ENCODE measurements at places on chromosomes 16 and 17.

GRCh38 chr16:82345318-82345717 is 175.3 kb upstream of the MPHOSPH6 start:
- DNase-seq: no peak

DNA sequence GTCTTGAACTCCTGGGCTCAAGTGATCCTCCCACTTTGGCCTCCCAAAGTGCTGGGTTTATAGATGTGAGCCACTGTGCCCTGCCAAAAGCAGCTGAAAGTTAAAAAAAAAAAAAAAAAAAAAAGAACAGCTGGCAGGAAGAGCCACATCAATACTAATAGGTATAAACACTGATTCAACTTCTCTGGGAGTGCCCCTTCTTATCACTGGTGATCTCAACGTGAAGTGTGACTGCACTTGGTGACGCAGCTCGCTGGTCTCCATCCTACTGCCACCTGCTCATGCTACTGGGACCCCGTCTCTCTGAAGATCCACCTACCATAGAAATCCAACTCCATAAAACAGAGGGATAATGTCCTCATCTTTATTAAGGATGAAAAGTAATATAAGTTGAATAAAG is 40.8 kb downstream of the RNF157 start:
- no peak for DNase-seq

DNA sequence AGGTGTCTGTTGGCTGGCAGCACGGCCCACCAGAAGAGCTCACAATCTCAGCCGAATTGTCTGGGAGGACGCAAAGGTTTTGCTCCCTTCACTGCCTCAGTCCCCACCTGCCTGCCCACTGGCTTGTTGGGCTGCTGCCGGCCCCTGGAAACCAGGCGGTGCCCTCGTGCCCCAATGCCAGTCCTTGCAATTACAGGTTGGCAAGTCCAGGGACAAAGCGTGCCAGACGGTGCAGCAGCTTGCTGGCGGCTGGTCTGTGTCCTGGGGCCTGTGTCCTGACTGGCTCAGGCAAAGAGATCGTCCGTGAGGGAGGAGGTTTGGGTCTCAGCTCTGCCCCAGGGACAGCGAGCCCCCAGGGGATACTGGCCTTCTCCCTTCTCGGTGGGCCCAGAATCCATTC is 24.6 kb upstream of the SPNS2 start:
- no peak for DNase-seq

- DNase-seq: no peak
Measured at GRCh38 chr17:71118039-71118438, 948.7 kb downstream of the KCNJ2 start.

- no peak for DNase-seq
Measured at GRCh38 chr17:61343576-61343975, 56.1 kb upstream of the TBX2 start.

DNA sequence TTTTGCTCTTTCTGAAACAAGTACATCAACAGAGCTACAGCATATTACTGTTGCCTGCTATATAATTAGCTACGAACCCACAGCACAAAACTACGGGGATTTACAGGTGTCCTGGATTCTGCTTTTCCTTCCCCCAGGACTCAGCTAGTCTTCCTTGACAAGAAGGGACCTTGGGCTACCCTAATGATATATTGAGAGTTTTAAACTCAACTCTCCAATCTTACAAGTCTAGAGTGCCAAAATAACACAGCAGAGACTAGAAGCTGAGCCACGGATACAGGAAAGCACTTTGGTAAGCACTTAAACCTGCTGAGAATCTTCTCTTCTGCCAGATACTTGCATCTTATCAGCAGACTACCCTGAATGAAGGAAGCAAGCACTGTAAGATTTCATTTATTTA is 161.4 kb upstream of the C17orf78 start:
- DNase-seq: no peak

DNA sequence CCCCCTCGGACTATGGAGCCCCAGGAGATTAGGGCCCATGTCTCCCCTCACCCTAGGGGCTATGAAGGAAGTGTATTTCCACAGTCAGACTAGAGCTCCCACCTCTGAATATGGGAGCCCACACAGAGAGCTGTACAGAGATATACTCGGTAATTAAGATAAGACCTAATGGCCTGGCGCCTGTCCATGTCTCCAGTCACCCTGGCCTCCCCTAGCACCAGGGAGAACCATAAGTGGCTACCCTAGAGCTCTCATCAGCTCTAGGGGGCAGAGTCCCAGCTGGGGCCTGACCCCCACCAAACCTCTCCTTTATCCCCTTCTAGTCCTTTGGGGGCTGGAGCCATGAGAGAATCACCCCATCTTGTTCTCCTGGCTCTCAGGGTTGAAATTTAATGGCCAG is 2.4 kb downstream of the TMEM101 start:
- DNase-seq: no peak

DNA sequence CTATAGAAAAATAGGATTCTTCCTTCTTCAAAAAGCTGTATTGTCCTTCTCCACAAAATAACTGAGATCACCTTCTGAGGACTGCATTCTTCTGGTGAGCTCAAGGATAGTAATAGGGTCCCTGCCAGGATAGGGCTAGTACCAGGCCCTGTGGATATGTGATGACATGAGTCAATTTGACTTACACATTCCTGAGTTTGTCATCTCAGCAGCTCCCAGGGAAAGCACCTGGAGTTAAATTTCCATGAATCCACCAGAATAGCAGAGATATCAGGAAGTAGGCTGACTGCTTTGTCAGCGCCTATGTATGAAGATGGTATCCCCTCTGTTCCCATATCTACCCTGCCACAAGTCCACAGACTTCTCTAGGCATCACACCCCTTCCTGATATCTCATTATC is 225.8 kb downstream of the PMP22 start:
- no peak for DNase-seq

GRCh38 chr16:5643855-5644531 is 546.4 kb upstream of the EEF2KMT start:
- no peak for DNase-seq

DNA sequence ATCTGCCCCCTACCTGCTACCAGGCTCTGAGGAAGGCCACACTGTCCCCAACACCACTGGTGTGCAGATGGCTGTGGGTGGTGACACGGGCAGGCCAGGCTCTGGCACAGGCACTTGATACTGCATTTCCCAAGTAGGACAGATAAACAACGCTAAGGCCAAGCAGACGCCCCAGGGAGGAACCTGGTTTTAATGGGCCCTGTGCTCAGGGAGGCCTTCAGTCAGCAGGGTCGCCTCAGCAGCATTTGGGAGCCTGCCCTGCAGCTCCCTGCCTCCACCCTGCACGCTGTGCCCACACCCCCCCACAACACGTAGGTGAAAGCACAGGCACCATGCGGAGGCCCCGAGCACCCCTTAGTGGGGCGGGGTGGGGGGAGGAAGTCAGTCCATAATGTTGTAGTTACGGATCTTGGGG is 3.3 kb upstream of the FASN start:
- DNase-seq: no peak

GRCh38 chr17:77664097-77664729 is 294.3 kb upstream of the TNRC6C start:
- no peak for DNase-seq

- no peak for DNase-seq
Measured at GRCh38 chr16:84739349-84740124, 39.7 kb downstream of the USP10 start.

- DNase-seq: no peak
Measured at GRCh38 chr17:49349541-49349940, 12.5 kb downstream of the ZNF652 start.

DNA sequence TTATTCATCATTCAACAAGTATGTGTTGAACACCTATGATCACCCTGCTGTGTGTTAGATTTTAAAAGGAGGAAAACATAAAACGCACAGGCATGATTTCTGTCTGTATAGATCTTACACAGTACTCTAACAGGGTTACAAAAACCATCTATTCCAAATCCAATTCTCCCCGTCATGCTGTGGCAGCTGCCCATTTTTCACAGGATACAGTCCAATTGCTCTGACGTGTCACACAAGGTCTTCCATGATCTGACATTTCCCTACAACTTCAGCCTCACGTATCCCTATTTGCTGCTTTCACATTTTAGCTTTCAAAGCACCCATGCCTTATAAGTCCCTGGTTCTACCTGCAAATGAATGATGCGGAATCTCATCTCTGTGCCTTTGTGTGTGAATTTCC is 67.0 kb upstream of the CNTNAP4 start:
- DNase-seq: no peak

GRCh38 chr17:31570951-31571892 is 179.7 kb downstream of the RAB11FIP4 start:
- no peak for DNase-seq

DNA sequence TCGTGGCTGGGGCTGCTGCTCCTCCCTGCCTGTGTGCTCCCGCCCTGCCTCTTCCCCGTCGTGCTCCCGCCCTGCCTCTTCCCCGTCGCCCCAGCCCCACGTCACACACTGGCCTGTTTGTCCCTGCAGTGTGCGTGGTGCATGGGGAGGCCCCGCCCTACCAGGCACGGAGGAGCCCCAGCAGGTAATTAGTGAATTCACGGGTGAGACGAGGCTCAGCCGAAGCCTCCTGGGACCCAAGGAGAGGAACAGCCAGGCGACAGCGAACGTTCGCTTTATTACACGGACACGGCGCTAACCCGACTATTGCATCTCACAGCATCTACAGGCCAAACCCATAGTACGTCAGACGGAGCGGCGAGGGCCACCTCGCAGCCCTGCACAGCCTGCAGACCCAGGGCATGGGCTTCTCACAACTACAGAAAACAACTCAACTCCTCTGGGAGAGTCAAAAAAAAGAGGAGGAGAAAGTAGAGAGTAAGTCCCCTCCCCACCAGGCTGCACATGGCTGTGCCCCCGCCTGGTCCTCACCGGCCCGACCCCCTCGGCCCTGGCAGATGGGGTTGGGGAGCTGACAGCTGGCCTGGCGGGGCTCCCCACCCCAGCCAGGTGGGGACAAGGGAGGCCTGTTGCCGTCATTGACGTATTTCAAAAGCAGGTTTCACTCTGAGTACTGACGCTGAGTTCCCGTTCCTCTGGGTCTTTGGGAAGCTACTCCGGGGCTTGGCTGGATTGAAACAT is 4.3 kb upstream of the PABPN1L start:
- DNase-seq: no peak

DNA sequence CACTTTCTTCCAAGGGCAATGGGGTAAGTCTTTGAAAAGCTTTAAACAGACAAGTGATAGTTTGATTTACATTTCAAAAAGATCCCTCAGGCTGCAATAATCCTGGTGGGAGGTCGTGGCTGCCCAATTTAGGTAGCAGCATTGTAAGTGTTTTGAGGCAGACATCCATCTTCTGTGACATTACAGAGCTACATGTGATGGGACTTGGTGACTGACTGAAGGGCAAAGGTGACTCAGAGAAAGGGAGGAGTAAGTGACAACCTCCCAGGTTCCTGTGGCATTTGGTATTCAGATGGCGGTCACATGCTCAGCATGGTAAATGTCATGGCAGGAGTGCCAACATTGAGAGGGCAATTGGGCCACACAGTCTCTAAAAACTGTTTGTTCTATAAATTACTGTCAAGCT is 26.5 kb downstream of the STAT3 start:
- no peak for DNase-seq

- DNase-seq: no peak
Measured at GRCh38 chr16:82626791-82627261, at the start of gene CDH13. Gene CDH13, plus strand, starts transcription at chr16:82626969.

DNA sequence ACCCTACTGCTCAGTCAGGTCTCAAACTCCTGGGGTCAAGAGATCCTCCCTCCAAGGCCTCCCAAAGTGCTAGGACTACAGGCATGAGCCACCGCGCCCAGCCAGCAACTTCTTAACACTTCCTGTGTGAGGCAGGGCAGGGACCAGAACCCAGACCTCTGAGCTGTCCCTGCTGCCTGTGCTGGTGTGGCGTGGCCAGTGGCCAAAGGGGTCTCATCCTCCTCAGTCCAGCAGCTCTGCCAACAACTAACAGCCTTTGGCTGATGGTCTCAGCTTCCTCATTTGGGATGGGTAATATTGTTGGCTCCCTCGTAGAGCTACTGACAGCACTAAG is 1.4 kb upstream of the LLGL1 start:
- no peak for DNase-seq

DNA sequence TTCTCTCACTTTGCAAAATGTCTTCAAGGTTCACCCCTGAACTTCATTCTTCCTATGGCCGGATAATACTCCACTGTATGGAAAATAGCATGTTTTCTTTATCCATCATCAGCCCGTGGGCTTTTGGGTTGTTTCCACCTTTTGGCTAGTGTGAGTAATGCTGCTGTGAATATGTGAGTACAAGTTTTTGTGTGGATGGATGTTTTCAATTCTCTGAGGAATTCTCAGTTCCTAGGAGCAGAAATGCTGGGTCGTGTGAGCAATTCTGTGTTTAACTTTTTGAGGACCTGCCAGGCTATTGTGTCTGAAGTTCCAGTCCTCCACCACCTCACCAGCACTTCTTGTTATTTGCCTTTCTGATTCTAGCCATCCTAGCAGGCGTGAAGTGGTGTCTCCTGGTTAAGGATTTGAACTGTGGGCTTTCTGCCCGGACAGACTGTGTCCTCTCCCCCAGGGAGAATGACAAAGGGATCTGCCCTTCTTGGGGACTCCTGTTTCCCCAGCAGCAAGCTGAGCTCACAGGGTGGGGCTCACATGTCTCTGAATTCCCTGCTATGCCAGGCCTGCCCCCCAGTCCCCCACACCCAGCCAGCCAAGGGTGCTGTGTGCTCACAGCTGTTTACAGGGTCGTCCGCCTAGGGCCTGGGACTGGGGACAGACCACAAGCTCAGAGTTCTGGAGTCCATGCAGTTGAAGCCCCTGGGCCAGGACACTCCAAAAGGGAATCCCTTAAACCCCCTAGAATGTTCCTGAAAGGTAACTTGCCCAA is 92.2 kb upstream of the CIBAR2 start:
- DNase-seq: no peak

- peak; percentile 34 for DNase-seq
Measured at GRCh38 chr17:42221886-42222745, 27.8 kb upstream of the GHDC start.

DNA sequence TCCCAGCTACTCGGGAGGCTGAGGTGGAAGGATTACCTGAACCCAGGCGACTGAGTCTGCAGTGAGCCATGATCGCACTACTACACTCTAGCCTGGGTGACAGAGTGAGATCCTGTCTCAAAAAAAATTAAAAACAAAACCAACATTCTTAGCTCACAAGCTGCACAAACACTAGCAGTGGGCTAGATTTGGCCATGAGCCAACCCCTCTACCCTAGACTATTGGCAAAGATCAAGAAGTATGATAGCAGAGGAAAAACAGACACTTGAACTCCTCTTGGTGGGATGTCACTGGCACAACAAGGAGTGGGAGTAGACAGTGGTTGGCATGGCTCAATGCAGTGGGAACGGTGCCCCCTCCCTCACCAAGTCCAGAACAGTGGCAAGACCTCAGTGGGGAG is 19.6 kb upstream of the RIPOR1 start:
- no peak for DNase-seq

DNA sequence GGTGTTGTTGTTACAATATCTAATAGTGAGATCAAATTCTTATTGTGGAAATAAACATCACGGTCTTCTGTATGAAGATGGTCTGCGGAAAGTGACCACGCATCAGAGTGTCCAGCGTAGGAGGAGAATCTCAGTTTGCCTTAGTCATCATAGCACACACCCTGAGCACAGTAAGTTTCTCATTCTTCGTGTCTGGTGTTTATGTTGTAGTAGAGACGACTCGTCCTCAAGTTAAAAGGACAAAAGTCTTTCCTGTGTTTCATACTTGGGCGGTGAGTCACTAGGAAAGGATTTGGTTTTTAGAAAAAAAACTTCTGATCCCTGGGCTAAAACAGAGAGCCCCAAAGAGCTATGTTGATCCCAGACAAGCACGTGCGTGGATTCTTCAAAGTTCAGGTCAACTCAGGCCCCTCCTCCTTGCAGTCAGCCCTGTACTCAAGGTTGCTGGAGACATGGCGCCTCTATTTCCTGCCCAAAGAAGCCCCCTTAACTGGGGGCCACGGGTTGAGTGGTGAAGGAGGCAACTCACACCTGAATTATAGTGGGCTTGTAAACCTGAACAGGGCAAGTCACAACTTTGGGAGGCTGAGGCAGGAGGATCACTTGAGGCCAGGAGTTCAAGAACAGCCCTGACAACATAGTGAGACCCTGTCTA is 170.4 kb downstream of the ZFHX3 start:
- no peak for DNase-seq
